ENCODE measurements at places on chromosomes 7 and 10.

GRCh38 chr10:73862011-73862410 is 12.3 kb downstream of the CAMK2G start:
- no peak for DNase-seq

- DNase-seq, result no peak
Measured at GRCh38 chr7:149261316-149261828, 624 bp upstream of the ZNF783 start.

DNA sequence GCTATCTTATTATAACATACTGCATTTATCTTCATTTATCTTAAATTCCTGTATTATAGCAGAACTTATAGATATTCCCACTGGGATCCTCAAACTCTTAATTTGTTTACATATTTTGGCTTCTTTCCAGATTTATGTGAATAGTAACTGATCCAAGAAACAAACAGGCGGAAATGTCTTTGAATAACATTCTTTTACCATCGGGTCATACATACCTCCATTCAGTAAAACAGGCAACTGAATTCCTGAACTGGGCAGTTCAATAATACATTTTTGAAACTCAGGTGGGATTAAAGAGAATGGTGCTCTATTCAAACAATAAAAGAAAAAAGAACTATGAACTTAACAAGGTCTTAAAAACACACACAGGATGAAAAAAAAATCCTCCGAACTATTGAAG is 337.4 kb downstream of the CRPPA start:
- no peak for DNase-seq

GRCh38 chr10:102781090-102781920 is 37.6 kb downstream of the WBP1L start:
- DNase-seq, result no peak

- DNase-seq, result no peak
Measured at GRCh38 chr7:15007507-15007906, 105.0 kb upstream of the DGKB start.

DNA sequence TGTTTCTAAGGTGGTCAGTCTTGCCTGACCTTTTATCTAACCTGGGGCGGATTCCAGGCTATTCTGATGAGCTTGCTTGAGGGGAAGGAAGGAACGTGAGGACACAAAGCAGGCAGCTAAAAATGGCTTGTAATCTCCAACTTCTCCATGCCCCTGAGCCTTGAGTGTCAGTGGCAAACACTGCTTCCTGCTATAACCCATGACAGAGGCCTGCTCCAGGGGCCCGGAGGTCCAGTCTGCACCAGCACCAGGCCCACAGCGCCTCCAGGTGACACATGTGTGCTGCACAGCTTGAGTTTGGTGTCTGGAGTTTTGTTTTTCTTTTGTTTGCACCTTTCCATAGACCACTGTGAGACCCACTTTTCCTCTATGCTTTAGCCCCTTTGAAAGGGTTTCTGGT is 207.9 kb downstream of the PAXIP1 start:
- DNase-seq, result no peak

DNA sequence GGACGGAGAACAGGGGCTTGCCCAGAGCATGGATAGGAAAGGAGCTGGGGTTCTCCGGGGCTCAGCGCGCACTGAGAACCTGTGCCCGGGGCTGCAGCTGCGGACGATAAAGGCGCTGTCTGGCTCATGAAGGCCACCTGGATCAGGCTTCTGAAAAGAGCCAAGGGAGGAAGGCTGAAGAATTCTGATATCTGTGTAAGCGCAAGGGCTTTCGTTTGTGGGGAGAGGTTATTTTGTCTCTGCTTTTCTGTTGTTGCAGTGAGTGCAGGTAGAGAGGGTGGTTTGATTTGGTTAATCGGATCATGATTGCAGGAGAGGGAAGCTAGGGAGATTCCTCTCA is 250.5 kb downstream of the NSUN6 start:
- no peak for DNase-seq

GRCh38 chr10:10878963-10879362 is 138.7 kb upstream of the CELF2 start:
- DNase-seq, result no peak

DNA sequence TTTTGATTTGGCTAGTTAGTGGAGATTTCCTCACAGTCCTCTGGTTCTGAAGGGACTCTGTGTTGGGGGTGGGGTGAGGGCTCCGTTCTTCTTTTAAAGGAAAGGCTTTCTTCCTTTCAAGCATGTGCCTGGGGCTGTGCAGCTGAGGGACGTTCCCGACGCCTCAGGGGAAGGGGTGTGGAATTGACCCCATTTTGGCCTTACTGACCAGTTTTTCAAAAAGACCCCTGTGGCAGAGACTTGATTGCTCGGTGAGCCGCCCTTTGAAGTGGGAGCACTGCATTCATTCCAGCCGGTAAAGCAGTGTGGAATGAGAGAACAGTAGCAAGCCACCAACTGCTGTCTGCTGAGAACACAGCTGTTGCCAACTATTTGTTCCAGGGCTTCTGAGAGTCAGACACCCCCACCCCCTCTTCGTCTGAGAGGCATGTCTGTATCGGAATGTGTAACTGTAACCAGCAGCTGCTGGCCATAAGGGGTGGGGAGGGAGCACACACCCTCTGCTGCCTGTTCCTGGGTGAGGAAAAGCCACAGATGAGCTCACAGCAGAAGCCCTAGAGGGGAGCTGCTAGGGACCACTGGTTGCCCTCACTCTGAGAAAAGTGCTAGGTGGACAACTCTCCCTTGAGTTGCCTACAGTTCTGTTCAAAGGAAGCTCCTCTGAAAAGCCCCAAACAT is 33.2 kb downstream of the WBP1L start:
- DNase-seq, result no peak
